CD4-positive, alpha-beta T cell treated with Interleukin-17A for 1 hour (primary cell): ENCODE measurements at places on chromosomes 3 and 15.

DNA sequence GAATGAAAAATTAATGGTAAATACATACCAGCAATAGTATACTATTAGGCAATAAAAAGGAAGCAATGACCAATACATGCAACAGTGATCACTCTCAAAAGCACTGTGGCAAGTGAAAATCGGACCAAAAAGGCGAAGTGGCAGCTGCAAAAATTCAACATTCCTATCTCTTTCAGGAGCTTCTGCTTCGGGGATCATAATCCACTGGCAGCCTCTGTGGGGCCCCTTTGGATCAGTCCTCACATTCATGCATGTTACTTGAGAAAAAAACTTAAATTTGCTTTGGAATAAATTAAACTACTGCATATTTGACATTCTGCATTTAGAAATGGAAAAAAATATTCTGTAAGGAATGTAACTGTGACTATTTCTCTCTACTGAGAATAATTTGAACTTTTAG lies 425.6 kb downstream of the NR2F2 start:
- no peak for DNase-seq

- no peak for DNase-seq
These were observed 106.4 kb upstream of the TLE3 start for GRCh38 chr15:70203981-70204560.

- DNase-seq: no peak
These were observed 21.8 kb downstream of the ITPR1 start for GRCh38 chr3:4514916-4515315.

DNA sequence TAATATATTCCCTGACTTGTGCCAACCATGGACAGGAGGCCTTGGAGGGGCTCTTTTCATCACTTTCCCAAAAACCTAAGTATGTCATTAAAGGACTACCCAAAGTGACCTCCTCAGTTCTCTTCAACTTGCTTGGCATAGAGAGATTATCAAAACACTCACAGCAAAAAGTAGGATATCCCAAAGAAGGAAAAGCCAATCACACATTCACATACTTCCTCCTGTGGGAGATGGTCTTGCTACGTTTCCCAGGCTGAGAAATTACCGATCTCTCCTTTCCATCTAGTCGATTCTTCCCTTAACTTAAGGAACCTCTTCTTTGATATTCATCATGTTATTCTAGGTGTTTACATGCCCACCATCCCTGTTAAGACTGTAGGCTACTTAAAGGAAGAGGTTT lies 9.1 kb downstream of the DPPA4 start:
- no peak for DNase-seq

DNA sequence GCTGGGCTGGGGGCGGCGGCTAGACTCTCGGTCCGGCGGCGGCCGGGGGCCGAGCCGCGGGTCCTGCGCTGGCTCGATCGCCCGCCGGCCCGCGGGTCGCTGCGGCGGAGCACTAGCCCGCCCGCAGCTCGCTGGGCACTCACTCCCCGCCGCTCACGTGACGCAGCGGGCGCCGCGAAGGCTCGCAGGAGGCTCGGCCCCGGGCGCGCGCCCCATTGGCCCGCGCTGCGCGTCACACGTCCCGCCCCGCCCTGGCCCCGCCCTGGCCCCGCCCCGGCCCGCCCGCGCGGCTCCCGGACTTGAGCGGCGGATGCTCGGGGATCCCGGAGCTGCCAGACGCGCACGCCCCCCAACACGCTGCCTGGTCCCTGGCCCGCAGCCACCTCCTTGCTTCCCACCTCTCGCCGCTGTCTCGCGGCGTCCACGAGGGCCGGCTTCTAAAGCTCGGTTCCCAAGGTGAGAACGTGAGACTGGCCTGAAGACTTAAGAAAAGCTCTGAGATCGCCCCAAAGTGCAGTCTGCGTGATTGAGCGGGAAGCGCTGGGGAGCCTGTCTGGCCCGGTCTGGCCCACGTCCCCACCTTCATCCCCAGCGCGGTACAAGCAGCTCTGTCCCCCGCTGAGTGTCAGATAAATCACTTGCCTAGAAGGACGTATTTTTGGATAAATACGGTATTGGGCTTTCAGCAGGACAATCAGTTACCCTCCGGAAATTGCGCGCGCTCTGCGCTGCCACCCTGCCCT lies at the start of gene KLF15:
KLF15 (minus strand) TSS at position 114 of the 743 bp plus-strand sequence. CDS start 4,486 bp downstream, outside the sequence.
- peak; percentile 76 for DNase-seq

GRCh38 chr3:190038050-190038933 lies 82.4 kb downstream of the P3H2 start:
- no peak for DNase-seq

DNA sequence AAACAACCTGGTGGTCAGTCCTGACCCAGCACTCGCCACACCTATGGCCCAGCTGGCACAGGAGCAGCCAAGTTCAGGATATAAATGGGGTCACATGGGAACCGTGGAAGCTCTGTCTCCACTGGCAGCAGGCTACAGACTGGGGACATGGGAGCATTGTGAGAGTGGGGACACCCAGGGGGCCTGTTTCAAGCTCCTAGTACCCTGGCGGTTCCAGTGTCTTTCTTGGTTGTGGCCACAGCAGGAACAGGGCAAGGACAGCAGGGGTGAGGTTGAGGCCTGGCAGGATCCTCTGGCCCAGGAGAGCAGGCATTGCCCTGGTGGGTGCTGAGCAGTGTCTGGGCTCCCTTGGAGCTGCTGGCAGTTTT lies 1.9 kb downstream of the CSK start:
- DNase-seq: no peak

DNA sequence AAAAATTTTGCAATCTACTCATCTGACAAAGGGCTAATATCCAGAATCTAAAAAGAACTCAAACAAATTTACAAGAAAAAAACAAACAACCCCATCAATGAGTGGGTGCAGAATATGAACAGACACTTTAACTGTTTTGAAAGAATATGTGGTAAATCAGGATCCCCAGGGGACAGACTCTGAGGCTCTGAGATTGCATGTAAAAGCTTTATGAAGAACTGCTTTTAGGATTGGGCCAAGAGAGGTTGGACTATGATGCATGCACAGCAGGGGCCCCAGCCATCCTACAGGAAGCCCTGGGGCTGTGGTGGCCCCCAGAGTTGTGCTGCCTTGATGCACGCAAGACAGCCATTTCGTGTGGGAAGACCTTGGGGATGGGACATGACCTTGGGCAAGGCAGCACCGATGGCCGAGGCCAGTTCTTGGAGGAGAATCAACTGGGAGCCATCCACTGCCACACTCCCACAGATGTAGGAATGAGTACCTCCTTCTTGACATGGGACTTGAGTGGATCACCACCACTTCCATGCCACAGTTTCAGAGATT lies 298.1 kb upstream of the THBS1 start:
- DNase-seq: no peak

- peak; percentile 21 for DNase-seq
These were observed at the start of gene ENTPD3 for GRCh38 chr3:40387001-40387894. Gene ENTPD3 (plus strand): TSS chr3:40387184. CDS start chr3:40388058, 874 bp downstream.

DNA sequence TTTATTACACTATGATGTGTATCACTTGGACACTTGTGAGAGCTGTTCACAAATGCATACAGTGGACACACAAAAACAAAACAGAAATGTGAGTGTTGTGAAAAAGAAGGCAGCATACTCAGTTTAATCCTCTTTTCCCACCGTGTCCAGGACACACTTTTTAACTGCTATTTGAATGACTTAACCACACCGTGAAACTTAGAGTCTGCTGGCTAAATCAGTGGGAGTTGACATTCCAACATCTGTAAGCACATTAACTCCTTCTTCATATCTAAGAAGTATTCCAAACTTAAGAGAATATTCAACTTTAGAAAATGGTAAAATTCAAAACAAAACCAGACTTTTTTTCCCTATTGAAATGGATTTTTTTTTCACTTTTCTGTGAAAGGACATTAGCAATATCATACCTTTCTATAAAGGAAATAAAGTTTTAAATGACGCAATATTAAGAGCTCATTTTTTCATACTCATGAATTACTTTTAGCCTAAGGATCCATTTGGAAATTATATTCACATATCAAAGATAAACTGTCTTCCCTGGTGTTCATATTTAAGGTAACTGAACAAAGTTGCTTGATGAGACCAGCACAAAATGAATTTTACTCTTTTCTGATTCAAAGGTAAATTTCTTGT lies 316.6 kb downstream of the RBMS3 start:
- no peak for DNase-seq

- no peak for DNase-seq
These were observed 103.5 kb upstream of the SLC7A14 start for GRCh38 chr3:170689296-170689829.

- no peak for DNase-seq
These were observed 14.8 kb upstream of the FRMD4B start for GRCh38 chr3:69400683-69401082.

DNA sequence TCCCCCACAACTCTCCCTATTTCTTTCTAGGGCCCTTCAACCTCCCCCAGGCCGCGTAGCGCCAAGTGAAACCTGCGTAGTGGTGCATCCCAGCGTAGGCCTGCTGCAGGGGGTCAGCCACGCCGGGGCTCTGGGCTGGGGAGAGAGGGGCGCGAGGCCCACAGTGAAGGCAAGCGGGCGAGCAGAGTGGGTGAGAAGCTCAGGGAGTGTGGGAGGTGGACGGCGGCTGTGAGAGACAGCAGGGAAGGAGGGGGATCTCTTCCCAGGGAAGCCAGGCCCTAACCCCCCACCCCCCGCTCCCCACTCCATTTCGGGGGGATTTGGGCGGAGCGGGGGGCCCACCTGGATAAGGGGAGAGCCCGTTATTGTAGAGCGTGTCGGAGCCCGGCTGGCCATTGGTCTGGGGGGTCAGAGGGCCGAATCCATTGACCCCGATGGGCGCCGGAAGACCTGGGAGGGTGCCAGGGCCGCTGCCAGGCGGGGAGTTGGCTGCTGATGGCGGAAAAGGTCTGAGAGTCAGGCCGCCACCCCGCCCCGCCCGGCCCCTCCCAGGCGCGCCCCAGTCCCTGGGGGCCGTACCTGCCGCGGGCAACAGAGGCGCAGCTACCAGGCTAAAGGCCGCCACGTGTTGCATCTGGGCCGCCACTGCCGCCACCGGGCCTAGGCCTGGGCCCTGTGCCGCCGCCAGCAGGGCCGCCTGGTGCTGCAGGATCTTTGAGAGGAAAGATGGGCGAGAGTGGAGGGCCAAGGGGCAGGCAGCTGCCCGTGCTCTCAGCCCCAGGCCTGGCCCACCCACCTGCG lies 16.6 kb upstream of the PARP6 start:
- no peak for DNase-seq

DNA sequence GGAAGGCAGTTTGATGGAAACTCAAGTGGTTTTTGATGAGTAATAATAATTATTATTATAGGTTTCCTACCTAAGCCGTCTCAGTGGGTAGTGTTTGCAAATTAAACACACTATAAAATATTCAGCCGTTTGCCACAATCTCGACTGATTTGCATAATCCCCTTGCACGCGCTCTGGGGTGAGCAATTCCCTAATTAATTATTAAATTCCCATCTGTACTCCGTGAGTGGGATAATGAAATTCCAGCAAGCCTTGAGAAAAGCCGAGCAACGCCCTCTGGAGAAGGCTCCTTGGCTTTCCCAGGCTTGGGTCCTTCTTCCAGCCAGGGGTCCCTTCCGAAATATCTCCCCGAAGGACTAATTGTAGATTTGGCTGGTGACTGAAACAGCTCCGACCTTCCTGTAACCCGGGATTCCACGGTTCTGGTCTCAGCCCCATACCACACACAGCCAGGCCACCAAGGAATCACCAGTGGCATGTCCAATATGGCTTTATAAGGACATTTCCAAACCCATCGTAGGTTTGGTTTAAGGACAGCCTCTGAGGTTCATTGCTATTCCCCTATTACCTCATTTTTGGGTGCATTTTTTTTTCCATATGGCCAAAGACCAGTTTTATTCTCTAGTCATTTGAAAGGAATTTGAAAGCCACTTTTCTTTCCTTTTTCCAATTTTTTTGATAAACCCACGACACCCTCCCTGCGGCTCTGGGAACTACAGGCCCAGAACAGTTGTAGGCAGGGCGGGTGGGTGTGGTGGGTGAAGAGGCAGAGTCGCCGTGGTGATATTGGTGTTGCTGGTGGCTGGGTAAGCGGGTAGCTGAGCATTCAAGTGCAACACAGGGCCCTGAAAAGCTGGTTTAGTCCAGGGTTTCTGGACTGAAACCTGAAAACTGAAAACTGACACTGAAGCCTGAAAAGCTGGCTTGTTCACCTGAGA lies 33.2 kb upstream of the RGMA start:
- no peak for DNase-seq

- DNase-seq: no peak
These were observed 207.1 kb downstream of the VPS13C start for GRCh38 chr15:61853195-61853594.

DNA sequence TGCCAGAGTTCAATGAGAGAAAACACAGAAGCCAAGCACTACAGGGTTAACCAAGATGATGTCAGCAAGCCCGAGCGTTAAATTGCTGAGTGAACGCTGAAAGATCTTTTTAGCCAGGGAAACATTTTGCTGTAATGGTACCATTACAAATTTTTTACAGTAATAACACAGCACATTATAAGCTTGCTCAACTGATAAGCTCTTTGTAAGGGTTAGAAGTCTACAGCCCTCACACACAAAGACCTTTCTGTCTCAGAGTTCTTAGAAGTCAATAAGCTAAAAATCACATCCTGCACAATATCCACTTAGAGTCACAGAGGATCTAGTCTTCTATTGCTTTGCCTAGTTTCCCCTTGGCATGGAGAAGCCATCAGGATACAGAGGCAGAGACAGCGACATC lies 29.9 kb downstream of the CHSY1 start:
- no peak for DNase-seq

- DNase-seq: no peak
These were observed 673.1 kb downstream of the ROBO1 start for GRCh38 chr3:79094654-79095053.

GRCh38 chr15:34241376-34242330 lies 16.8 kb downstream of the EMC4 start:
- peak; percentile 74 for DNase-seq

- DNase-seq: no peak
These were observed 100.8 kb upstream of the CHMP2B start for GRCh38 chr3:87126321-87126720.

DNA sequence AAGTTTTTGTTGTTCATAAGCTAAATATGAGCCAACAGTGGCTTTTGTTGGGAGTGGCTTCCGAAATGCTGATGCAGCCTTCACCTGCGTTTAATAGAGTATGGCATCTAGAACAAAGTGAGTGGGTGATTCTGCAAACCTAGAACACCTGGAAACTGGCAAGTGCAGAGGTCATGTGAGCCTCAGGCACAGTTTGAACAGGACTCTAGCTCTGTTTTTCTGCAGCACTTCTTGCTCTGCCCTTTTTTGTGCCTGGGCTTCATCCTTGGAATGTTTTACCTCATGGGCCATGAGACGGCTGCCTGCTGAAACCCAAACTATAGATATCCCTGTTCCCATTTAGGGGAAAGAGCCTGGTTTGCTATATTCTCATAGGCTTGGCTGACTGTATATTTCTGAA lies 73.5 kb downstream of the LPP start:
- DNase-seq: no peak

DNA sequence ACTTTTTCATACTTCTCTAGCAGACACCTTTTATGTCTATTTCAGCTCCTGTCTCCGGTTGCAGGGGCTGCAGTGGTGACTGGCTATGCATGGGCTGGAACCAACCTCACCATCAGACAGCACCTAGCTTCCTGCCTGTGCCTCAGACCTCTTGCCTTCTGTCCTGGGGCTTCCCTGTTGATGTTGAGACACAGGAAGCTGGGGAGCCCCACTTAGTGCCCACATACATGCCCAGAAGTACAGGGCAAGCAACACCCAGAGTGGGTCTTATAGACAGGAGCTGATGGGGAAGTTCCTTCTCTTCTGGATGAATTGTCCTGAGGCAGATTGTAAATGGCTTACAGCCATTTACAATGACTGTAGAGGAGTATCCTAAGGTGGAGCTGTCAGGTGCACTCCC lies 65.3 kb upstream of the SIAH2 start:
- DNase-seq: no peak

GRCh38 chr3:125128861-125129501 lies 73.2 kb upstream of the HEG1 start:
- no peak for DNase-seq
